Stimulated activated CD4-positive, alpha-beta T cell treated with anti-CD3 and anti-CD28 coated beads, Interleukin-12 subunit alpha, Interleukin-12 subunit beta, amount 100 ng/mL, for 4 hours (primary cell): ENCODE measurements at places on chromosomes 5 and 9.
A peak's percentile ranks its signal among the peaks of the same experiment; 100 is the strongest.

DNA sequence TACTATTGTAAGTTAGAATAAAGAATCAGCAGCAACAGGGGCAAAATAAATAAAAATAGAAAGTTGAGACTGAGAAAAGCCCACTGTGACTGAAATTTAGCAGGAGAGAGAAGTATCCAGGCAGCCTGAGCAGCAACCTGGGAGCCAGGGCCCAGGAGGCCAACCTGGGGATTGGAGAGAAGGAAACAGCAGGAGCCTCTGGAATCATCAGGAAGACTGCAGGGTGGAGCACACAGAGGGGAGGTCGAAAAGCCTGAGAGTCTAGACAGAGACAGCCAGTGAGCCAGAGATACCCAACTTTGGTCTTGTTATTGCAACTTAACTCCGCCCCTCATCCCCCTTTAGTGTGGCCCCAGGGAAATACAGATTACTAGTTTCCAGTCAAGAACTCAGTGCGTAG lies 98.6 kb downstream of the SLC1A3 start:
- no peak for DNase-seq

DNA sequence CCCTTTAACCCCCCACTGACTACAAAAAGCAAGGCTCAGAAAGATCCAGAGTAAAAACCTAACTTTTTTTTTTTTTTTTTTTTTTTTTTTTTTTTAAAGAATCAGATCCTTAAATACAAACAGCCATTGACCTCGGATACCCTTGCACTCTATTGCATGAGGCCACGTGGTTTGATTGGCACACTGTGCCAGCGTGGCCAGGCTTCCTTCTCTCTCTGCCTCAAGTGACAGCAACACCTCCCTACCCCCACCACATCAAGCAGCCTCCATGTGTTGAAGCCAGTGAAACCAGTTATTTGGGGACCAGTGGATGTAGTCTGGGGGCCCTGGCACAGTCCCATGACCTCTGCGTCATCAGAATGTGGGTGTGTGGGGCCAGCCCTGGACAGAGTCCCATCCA lies 71.4 kb downstream of the OTULIN start:
- DNase-seq, result no peak

- no peak for DNase-seq
Observed at GRCh38 chr9:99055384-99055783, 49.5 kb upstream of the TGFBR1 start.

DNA sequence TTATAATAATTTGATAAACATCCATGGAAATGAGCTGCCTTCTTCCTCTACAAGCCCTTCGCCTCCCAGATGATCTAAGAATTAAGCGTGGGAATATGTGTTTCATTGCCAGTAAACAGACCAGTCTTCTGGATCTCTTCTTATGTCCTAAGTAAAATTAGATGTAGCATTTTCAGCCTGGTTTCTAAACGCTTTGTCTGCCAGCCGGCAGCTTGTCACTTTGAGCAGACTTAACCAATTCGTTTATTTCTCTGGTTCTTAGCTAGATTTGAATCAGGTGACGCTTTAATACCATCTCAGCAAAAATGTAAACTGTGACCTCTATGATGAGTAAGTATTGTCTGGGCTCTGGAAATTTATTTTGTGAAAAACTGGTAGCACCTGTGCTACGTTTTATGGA lies 380.6 kb upstream of the NUDT12 start:
- DNase-seq, result no peak

- no peak for DNase-seq
Observed at GRCh38 chr9:91558879-91559278, 135.2 kb upstream of the NFIL3 start.

GRCh38 chr9:134688661-134689320 lies 47.2 kb downstream of the COL5A1 start:
- DNase-seq, result no peak

GRCh38 chr5:127275641-127276193 lies 14.9 kb upstream of the MEGF10 start:
- no peak for DNase-seq

DNA sequence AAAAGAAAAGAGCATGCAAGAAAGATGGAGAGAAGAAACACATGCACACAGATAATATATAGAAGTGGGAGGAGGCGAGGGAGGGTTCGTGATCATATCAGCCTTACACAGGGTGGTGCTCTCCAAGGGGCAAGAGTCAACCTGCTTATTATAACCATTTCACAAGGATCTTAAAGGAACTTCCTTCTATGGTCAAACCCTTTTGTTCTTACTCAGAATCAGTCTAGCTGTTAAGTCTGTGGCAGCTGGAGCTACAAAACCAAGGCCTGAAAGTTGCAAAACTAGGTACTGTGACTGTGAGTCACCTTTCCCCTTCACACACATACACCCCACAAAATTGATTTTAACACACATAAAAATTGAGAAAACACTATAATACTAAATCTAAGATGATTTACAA lies 18.5 kb upstream of the ERMP1 start:
- peak; percentile 29 for DNase-seq

- DNase-seq, result no peak
Observed at GRCh38 chr9:118283488-118283887, 579.3 kb downstream of the TLR4 start.

GRCh38 chr5:34552686-34553085 lies 103.4 kb upstream of the RAI14 start:
- no peak for DNase-seq

DNA sequence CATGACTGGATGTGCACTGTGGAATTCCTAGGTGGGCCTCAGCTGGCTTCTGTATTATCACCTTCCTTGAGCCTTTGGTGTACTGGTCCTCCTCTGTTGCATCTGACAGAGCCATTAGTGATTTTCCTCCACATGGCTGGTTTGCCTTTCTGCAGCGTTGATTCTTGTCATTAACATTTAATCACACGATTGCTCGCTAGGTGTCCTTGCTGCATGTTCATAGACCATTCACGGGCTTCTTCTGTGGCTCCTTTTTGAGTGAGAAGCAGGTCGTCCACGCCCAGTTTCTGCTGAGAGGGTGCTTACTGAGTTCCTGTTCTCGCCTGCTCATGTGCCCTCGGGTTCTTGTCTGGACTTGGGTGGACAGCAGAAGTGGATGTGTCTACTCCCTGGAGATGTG lies 29.3 kb downstream of the ADAMTS16 start:
- DNase-seq, result no peak

DNA sequence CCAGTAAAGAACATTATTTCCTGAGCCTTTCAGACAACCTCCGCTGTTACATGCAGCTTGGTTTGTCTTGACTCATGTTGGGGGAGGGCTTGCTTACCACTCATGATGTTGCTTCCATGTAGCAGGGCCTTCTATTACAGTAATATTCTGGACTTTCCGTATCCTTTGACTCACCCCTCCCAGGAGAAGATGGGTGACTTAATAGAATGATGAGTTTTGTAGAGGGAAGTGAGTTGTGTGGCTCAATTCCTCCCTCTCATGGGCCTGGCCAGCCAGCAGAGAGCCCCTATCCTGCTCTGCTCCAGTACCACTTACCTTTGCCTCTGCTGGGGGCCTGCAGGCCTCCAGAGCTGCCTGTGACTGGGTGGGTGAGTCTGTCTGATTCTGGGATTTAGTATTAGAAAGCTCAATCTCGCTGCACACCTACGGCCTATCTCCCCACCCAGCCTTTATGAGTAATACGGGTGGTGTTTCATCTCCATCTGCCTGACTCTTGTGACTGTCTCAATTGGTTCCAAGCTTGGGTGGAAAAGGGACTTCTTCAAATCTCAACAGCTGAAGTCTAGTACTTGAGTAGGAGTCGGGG lies 52.6 kb upstream of the KLF9 start:
- DNase-seq, result peak; percentile 36

DNA sequence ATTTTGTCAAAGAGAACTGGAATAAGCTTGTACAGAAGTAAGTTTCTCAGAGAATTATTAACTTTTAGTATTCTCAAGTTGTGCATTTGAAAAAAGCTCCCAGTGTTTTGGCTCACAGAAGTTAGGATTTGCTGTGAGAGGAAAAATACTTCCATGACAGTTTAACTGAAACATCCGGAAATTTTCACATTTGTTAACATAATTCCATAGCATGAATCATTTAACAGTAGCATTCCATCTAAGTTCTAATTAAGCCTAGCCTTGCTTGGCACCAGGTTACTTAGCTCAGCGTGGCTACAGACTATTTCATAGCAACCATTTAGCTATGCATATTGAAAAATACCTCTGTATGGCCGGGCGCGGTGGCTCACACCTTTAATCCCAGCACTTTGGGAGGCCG lies 90.8 kb downstream of the LNPEP start:
- DNase-seq, result no peak

DNA sequence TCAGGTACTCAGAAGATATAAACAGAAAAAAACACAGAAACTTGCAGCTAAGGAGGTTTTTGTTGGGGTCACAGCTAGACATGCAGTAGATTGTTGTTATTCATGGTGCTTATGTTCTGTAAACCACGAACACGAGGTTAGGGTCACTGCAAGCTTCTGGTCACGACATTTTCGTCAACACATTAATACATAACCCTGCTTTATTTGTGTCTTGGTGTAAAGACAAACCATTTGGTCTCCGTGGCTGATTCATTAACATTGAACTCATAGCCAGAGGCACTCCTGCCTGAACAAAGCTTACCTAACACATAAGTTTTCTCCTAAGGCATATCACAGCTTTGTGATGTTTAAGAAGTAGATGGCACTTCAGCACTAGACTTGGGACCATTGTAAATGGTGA lies 16.9 kb downstream of the TEK start:
- DNase-seq, result no peak

GRCh38 chr5:152288917-152289595 lies 116.0 kb downstream of the NMUR2 start:
- no peak for DNase-seq

GRCh38 chr5:171693412-171693811 lies 92.2 kb upstream of the SMIM23 start:
- no peak for DNase-seq

- peak; percentile 37 for DNase-seq
Observed at GRCh38 chr9:5438301-5439162, 807 bp upstream of the PLGRKT start.

- DNase-seq, result no peak
Observed at GRCh38 chr5:54753034-54753433, 232.4 kb downstream of the ESM1 start.

GRCh38 chr5:1899201-1899600 lies 16.5 kb upstream of the IRX4 start:
- no peak for DNase-seq

- DNase-seq, result no peak
Observed at GRCh38 chr5:125044491-125045282, 298.2 kb upstream of the ZNF608 start.
